ENCODE measurements at places on chromosomes 4 and X.

GRCh38 chr4:80814266-80814665 lies 216.2 kb upstream of the BMP3 start:
- no peak for DNase-seq

DNA sequence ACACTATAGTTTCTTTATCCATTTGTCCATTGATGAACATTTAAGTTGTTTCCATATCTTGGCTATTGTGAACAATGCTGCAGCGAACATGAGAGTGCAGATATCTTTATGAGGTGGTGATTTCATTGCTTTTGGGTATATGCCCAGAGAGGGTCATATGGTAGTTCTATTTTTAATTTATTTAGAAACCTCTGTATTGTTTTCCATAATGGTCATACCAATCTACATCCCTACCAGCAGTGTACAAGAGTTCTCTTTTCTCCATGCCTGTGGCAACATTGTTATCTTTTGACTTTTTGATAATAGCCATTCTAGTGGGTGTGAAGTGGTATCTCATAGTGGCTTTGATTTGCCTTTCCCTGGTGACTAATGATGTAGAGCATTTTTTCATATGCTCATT lies 48.8 kb downstream of the EDA start:
- no peak for DNase-seq

DNA sequence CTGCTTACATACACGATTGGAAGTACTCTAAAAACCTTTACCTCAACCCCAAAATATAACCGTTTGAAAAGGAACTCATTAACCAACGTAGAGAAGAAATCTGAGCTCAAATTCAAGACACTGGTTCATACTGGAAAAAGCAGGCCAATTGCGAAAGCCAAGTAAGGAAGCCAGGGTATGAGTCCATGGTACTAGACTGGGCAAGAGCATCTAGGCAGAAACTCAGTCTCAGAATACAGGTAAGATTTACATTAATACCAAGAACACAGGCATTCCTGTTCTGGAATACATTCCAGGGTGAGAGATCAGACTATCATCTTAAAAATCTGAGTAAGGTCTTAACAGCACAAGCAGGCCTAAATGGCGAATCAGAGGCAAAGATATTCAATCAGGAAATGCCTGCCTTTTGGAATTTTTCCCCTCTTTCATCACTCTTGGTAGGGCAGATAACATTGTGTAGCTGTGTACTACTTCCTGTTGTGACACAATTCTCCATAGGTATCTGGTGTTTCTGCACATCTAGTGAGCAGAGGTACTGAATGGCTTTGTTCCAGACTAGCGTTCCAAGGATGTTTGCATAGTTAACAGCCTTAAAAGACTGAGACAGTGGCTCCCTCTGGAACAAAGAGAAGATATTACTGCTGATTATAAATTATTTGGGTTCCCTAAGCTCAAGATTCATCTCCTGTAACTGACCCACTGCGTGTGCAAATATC lies 311.3 kb downstream of the PCDH19 start:
- no peak for DNase-seq

- no peak for DNase-seq
Measured at GRCh38 chr4:27881705-27882104, 1021.1 kb downstream of the STIM2 start.

- DNase-seq = no peak
Measured at GRCh38 chrX:14776901-14777300, 96.0 kb downstream of the FANCB start.

- DNase-seq = no peak
Measured at GRCh38 chr4:80393970-80394250, 58.4 kb downstream of the CFAP299 start.

- no peak for DNase-seq
Measured at GRCh38 chr4:112277220-112277619, 8.5 kb downstream of the TIFA start.

DNA sequence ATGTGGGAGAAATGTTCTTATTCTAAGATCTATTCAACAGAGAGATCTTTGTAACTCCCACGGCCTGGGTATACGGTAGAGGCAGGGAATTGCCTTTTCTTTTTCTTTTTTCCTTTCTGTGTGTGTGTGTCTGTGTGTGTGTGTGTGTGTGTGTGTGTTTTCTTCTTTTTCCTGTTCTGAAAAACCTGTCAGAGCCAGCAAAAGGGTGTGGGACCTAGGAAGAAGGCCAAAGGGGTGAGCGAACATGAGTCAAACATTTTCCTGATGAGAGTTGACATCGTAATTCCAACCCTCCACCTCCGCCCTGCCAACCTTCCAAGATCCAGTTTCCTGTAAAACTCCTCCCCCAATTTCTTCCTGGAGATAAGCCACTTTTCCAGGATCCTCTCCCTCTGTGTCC lies 2.8 kb upstream of the CHIC2 start:
- no peak for DNase-seq

DNA sequence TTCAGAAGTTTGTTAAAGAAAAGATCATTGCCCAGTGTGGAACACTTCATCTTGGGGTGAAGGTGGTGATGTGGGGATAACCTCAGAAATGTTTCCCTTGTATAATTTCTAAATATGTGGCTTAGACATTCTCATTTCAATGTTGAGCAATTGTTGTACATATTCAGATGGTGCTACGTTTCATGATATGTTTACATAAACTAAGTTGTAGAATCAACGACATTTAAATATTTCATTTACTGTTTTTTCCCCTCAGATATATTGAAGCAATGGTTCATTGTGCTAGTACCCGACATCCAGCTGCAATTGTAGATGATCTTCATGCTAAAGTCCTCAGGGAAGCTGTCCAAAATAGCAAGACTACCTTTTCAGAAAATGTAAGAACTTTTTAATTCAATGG lies 92.6 kb downstream of the BLTP1 start:
- no peak for DNase-seq

- DNase-seq = no peak
Measured at GRCh38 chr4:148800940-148801339, 358.7 kb upstream of the NR3C2 start.

- DNase-seq = no peak
Measured at GRCh38 chr4:106266201-106266600, 49.8 kb downstream of the TBCK start.

DNA sequence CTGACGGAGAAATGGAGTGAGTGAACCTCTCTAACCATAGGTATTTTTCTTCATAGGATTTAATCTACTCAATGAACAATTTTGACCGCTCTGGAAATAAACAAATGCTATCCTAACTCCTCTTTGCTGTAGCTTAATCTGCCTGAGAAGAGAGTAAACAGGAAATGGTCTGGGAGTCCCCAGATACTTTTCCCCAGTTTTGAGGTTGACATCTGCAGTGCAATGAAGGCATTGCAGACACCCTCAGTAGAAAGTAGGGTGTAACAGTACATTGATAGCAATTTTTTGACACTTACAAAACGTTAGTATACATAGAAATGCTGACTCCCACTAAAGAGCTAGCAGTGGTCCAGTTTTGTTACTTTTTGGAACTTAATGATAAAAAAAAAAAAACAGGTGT lies 495.9 kb upstream of the FAM241A start:
- DNase-seq = no peak

GRCh38 chr4:75391489-75392166 lies 122.6 kb downstream of the RCHY1 start:
- DNase-seq = no peak

Measured in stimulated activated CD4-positive, alpha-beta T cell treated with anti-CD3 and anti-CD28 coated beads, Interleukin-15, amount 100 ng/mL, for 24 hours (primary cell).